ENCODE measurements at places on chromosomes 2 and 18.
A peak's percentile ranks its signal among the peaks of the same experiment; 100 is the strongest.

DNA sequence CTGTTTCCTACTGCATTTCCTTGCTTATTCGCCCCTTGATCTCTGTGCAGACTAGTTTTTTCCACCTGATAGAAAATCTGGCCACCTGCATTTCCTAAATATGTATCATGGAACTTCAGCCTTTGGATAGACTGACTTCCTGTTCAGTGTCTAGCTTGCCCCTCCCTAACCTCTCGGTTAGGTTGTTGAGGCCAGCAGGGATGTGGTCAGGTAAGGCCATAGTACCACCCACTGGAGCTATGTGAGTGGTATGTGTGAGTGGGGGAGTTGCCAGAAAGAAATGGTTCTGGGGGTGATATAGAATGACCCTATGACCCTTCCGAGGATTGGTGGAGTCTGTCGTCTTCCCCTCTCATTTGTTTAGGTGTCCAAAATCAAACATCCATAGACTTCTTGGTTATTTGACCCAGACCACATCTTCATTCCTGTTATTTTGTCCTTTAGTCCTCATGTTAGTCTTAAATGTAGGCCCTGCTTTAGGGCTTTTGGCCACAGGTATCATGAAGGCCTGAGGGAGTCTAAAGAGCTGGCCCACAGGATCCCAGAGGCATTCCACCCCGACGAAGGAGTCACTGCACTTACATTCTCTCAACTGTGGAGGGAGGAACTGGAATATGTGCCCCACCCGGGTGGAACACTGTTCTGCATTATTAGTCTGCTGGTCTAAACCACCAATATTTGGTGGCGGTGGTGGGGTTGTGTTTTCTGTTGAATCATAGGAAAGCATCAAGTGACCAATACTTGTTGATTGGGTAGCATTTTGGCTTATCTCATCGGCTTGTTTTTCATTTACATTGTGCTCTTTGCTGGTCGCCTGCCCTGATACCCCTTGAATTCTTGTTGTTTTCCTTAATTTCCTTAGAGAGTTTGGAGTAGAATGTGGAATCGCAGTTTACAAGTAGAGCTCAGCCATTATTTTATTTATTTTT lies 21.9 kb downstream of the CAB39 start:
- no peak for DNase-seq

GRCh38 chr2:19759880-19760279 lies 141.9 kb downstream of the TTC32 start:
- DNase-seq, result no peak

DNA sequence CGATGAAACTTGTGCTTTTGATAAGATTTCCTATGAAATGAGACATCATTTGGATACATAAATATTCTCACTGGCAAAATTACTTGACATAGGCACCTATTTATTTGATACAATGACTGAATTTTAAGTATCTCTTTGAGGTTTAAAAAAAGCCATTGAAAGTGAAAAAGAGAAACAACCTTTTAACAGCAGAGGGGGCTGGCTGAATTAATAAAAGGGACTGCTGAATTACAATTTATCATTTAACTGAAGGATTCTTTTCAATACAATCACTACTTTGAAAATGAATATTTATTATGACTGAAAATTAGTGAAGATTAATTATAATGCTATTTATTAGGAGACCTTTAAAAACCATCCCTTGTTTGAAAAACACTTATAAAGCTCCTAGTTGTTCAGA lies 335.3 kb downstream of the DLGAP1 start:
- DNase-seq, result no peak

- no peak for DNase-seq
Measured at GRCh38 chr2:127420039-127420864, 2.0 kb downstream of the PROC start.

DNA sequence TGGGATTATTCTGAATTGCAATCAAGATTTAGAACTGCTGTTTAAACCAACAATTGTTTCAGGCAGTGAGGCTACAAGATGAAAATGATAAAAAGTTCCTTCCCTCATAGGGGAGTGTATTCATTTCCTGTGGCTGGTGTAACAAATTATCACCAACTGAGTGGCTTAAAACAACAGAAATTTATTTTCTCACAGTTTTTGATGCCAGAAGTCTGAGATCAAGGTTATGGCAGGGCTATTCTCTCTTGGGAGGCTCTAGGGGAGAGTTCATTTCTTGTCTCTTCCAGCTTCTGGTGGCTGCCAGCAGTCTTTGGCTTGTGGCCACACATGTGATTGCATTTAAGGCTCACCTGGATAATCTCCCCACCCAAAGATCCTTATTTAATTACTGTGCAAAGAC lies 290.5 kb upstream of the ZSWIM2 start:
- no peak for DNase-seq

DNA sequence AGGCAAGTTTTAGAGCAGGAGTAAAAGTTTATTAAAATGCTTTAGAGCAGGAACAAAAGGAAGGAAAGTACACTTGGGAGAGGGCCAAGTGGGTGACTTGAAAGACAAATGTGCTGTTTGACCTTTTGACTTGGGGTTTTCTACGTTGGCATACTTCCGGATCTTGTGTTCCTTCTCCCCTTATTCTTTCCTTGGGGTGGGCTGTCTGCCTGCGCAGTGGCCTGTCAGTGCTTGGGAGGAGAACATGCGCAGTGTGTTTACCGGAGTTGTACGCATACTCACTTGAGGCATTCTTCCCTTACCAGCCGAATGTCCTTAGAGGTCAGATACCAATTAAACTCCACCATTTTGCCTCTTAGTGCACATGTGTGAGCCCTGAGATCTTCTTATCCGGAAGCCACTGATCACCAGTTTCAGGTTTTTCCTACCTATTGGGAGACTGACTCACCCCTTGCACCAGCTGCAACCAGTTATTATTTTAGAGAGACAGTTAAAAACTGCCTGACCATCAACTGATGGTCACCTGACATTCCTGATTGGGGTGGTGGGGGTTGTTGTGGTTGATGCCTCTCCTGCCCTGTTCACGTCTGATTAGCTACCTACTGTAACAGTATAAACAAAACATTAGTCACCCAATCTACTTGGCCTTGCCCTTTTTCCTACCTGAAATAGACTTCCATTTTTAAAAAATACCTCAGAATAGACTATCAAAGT lies 67.5 kb downstream of the NYAP2 start:
- no peak for DNase-seq

DNA sequence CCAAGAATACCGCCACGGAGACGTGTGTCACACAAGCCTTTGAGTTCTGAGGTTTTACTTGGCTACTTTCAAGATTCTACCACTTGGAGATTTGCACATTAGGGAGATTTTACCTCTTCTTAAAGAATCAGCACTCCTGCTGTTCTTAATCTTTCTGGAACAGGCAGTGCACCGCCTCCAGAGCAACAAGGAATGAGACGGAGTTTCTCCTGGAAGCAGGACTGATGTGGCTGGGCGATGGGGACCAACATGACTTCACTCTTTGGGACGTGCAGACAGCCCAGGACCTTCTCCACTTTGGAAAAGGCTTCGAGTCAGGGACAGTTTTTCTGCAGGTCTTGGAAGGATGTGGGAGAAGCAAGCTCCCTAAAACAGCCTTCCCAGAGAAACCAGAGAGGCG lies 255.2 kb downstream of the HDAC4 start:
- no peak for DNase-seq

- no peak for DNase-seq
Measured at GRCh38 chr2:82656420-82656819, 1802.7 kb downstream of the SUCLG1 start.

- no peak for DNase-seq
Measured at GRCh38 chr18:50439460-50440015, 64.7 kb downstream of the SKA1 start.

DNA sequence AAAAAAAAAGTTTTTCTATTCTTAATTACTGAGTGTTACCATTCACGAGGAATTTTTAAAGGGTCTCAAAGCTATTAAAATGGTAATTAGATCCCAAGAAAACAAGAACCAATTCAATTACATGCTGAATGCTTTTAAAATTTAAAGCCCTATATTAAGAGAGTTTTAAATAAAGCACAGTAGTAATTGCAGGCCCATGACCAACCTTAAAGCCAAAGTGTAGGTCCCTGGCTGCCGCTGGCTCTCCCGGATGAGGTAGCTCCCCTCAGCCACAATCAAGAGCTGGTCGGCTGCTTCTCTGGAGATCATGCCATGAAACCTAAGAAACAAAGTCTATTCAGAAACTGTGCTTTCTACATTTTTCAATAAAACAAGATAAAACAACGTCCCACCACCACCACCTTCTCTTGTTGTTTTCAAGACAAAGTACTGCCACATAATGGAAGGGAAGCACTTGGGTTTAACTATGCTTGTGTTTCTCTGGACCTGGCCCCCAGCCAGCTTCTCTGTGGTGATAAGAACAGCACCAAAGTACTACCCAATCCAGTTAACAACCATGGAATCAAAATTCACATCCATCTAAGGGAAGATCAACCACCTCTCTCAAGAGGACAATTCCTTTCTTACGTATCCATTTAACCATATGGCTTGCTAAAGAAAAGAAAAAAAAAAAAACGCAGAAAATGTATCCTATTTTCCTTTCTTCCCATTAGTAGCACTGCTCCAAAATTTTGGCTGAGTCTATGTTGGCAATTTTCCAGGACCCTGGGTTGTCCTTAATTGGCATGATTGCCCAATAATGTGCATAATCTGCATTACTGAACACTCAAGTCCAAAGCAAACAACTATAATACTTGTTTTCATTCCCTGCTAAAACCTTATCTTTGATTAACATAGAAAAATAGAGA lies 90.1 kb downstream of the CHN1 start:
- DNase-seq, result no peak

DNA sequence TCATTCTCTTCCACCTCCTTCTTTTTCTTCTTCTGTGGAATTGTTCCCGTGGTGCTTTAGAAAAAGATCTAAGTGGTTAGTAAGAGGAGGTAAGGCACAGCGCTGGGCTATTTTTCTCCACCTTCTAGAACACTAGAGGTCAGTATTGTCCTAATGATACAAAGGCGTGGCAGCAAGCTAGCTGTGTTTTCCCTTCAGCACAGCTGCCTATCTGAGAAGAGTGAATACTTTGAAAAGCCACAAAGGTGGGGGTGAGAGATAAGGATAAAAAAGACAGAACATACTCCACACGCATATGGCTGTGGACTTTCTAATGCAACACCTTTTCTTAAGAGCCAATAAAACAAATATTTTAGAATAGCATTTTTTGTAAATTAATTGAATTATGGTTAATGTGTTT lies 2.1 kb downstream of the CNTNAP5 start:
- DNase-seq, result peak; percentile 35

GRCh38 chr2:160956243-160956802 lies 203.9 kb upstream of the TANK start:
- no peak for DNase-seq

DNA sequence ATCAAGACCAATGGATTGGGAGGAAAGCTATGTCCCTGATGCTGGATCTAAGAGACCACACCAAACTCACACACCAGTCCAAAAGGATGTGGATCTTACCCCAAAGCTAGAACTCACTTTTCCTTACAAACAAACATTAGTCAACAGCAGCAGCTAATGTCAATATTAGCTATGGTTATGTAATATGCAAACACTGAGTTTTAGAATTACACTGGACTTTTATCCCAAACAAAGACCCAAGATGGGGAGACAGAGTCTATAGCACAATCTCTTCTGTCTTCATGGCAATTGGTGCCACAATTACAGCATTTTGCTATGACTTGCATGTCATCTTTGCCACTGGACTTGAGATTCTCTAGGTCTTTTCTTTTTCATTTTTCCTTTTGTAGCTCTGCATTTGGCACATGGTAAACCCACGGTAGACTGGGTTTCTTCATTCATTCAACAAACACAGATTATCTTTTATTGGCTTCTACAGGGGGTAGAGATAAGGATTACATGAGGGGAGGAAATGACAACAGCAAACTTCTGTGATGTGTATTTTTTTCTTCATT lies 59.0 kb downstream of the SPRED2 start:
- no peak for DNase-seq

GRCh38 chr2:38167968-38168350 lies 92.0 kb upstream of the CYP1B1 start:
- DNase-seq, result no peak

GRCh38 chr2:188450732-188451483 lies 159.2 kb downstream of the GULP1 start:
- DNase-seq, result no peak

GRCh38 chr2:122300758-122301157 lies 545.3 kb downstream of the TSN start:
- DNase-seq, result no peak

DNA sequence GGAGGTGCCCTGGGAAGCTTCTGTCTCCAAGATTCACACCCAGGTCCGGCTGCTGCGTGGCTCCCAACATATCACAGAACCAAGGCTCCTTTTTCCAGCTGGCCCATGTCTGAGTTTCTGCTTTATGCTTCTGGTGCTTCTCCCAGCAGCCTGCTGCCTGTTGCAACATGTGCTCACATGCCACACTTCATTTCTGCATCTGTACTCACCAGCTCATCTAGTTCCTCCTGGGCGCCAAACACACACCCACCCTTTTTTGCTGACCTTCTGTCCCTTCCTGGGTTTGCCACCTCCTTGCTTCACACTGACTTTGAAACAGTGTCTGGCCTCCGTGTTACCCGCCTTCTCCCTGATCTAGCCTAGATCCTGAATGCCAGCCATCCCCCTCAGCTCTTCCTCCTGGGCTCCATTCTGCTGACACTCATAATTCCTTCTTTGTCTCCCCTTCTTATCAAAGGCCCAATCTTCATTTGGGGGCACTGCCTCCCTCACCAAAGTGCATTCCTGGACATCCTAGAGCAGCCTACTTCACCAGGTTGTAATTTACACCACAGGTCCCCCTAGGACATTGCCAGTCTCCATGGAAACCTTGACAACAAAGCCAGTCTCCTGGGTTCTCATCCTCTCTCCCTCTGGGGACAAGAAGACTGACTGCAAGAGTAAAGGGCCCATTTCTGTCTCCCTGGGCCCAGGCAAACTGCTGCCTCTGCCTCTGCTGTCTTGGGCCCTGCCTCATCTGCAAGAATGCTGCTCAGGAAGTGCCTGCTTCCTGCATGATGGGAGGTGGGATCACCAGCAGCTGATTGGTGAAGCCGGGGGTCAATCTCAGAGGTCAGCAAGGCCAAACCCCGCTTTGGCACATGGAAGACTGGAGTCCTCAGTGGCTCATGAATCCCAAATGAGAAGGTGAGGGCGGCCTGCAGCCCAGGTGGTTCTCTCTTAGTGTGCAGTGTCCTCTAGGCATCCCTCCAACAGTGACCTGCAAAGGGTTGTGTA lies 13.9 kb upstream of the PROM2 start:
- peak; percentile 84 for DNase-seq

- no peak for DNase-seq
Measured at GRCh38 chr2:156673333-156673615, 237.1 kb downstream of the GPD2 start.

DNA sequence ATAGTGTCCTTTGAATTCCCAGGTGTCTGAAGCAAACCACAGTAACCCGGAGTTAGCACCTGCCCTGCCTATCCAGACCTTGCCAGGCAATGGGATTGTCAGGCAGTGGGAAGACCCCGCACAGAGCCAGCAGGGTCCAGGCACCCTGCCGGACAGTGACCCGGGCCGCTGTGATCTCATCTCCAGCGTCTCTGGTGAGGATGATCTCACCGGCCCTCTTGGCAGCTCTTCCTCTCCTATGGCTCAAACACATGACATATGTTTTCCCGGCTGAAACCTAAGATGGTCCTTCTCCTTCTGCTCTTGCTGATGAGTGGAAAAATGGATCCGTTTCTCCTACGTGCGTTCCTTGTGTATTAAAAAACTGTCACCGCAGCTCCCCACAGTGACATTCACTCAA lies 75.1 kb downstream of the ACOXL start:
- DNase-seq, result no peak
